HTR-8/SVneo (cell line): ENCODE measurements at places on chromosomes 11 and 22.
A peak's percentile ranks its signal among the peaks of the same experiment; 100 is the strongest.

DNA sequence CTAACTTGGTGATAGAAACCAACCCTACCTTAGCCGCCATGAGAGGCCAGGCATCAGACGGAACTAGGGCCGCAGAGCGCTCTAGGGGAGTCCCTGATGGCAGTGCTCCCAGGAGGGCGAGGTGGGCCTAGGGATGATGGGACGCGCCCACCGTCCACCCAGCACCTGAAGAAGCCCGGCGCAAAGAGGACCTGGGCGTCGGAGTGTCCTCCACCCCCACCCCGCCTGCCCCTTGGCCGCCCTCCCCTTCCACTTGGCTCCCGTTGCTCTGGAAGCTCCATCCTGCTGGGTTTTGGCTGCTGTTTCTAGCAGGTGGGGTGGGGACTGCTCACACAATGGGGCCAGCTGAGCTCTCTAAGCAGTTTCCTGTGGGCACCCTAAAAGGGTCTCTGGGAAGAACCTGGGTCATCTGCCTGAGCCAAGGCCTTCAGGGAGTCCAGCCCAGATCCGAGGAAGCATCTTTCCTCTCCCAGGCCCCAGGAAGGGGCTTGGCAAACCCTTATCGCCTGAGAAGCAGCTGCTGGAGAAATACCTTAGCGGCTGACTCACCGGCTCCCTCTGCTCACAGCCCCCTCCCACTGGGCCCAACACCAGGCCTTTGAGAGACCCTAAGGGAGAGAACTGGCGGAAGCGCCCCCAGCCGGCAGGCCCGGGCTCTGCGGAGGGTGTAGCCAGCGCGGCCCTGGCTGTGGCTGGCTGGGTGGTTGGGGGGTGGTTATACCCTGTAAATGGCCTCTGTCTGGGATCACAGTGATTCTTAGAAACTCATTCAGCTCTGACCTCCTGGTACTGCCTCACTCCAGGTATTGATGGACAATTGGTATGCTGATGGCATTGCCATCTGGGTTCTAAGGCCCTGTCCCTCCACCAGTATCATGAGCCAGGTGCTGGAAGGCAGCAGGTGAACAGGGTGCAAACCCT is 19.3 kb downstream of the CREB3L1 start:
- peak; percentile 94 for DNase-seq

- DNase-seq: no peak
Measured at GRCh38 chr11:6735306-6735705, 36.5 kb downstream of the OR2AG2 start.

GRCh38 chr11:74019860-74020259 is 11.0 kb upstream of the UCP3 start:
- DNase-seq: no peak

GRCh38 chr11:1336836-1337646 is 27.6 kb upstream of the TOLLIP start:
- no peak for DNase-seq
